Activated T-helper 1 cell treated with Interleukin-2 at 50 U/mL for 16 hours (primary cell): ENCODE measurements at places on chromosomes 11 and 22.

DNA sequence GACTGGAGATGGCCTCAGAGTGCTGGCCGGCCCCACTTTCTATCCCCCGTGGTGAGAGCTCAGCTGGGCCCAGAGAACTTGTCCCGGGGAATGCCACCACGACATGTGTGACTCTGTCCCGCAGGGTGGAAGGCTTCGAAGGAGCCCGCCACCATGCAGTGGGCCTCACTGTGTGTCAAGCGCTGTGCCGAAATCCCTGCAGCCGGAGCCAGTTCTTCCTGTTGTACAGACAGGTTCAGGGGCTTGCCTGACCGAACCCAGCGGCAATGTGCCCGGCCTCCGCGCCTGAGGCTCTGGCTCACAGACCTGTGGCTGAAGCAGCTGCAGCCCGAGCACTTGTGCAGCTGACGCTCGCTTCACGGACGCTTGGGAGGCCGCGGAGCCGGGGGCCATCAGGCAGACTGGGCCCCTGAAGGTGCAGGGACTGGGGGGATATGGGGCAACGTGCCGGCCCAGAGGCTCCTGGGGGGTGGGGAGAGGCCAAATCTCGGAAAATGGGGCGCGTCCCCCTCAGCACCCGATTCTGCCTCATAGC, 650 bp downstream of the PPM1F start:
- peak; percentile 4 for DNase-seq

DNA sequence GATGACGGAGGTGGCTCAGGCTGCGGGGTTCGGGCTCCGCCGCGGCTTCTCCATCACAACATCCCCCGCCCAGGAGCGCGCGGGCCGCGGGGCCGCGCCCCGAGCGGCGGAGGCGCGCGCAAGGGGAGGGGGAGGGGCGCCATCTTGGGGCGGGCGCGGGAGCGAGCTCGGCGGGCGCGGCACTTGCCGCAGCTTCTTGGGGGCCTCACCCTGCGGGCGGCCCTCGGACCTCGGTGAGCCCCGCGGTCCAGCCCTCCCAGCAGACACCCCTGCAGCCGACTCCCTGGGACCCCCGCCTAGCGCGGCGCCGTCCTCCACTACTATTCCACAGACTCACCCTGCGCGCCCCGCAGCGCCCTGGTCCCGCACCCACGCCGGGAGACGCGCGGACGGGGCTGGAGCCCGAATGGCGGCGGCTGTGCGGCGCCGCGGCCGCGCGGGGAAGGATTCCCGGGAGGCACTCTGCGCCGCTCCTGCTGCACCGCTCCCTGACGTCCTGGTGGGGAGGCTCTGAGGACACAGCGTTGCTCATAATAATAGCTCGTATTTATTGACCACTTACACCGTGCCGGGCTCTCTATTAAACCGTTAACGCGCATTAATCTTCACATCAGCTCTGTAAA, at the start of gene APBB1:
Gene APBB1 (minus strand): TSS at position 86 of the 623 bp plus-strand sequence. CDS start 7,747 bp downstream, outside the sequence.
- DNase-seq, result peak; percentile 72

DNA sequence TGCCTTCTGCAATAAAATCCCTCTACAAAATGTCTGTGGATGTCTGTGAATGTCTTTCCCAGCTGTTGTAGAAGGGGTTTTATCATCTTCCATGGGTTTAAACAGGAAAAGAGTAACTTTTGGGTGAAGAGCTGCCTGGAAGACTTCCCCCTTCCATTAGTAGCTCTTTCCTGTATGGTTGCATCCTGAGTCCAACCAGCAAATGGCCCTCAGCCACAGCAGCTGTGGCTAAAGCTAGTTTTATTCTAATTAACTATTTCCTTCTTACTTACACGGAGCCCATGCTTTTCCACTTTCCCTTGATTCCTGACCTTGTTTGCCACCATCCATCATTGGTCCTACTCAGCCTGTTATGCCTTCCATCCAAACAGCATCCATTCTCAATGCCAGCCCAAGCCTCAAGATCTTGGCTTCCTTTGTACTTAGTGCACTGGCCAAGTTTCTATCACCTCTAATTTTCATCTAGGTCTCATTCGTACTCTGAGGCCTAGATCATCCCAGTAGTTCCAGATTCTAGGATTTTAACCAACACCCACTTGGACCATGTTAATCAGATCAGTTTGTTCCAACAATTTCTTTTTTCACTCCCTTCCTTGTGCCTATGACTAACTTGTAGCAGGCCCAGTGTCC, 41.5 kb upstream of the CADM1 start:
- DNase-seq, result no peak

DNA sequence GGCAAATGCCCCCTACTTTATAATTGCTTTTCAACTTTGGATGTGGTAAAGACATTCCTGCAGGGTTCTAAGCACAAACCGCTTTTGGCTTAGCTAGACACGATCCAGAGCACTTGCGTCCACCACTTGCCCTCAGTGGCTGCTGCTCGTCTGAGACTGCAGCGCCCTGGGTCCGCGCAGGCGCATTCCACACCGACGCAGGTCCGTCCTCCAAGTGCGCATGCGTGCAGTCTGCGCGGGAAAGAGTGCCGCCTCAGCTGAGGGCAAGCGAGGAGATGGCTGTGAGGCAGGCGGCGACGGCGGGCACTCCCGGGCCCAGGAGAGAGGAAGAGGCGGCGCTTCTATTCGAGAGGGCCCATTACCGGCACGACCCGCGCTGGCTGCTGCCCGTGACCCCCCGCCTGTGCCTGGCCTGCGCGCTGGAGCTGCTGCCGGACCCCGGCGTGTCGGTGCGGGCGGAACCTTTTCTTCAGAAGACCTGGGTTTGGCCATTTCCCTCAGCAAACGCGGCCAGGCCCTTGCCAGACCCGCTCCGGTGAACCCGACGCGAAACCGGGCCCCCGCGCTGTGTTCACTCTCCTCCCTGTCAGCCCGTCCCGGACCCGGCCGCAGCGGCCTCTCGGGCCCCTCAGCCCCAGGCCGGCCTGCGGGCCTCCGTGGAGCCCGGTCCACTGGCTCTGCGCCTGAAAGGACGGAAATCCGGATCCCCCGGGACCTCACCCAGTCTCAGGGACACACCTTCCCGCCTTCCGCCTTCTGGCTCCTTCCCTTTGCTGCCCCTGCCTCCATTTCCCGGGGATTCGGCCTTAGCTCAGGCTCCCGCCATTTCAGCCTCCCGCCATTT, at the start of gene MEI1:
Gene MEI1 (plus strand): TSS at position 240 of the 844 bp plus-strand sequence. CDS start 36 bp downstream, at position 276.
- DNase-seq, result peak; percentile 88

DNA sequence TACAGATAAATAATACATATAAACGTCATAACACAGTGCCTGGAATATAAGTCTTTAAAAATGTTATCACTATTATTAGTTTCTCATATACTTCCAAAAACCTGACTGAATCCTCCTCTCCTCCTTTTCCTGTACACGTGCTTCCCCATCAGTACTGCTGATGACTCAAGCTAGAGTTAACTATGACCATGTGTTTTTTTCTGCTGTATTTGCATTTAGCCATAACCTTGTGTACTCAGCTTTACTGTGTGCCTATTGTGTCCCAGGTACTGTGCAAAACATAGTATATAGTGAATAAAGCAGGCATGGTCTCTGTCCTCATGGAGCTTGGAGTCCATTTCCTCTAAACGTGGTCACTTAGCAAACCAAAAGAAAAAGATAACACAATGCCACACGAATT, 56.5 kb upstream of the ARHGAP32 start:
- no peak for DNase-seq

- no peak for DNase-seq
Observed at GRCh38 chr11:112485280-112485679, 224.6 kb upstream of the PLET1 start.

GRCh38 chr11:122099374-122100036, 16.5 kb downstream of the BLID start:
- DNase-seq, result no peak

GRCh38 chr11:76316726-76317125, 64.2 kb downstream of the THAP12 start:
- DNase-seq, result no peak

GRCh38 chr22:44529827-44530523, 31.9 kb upstream of the RTL6 start:
- DNase-seq, result no peak

DNA sequence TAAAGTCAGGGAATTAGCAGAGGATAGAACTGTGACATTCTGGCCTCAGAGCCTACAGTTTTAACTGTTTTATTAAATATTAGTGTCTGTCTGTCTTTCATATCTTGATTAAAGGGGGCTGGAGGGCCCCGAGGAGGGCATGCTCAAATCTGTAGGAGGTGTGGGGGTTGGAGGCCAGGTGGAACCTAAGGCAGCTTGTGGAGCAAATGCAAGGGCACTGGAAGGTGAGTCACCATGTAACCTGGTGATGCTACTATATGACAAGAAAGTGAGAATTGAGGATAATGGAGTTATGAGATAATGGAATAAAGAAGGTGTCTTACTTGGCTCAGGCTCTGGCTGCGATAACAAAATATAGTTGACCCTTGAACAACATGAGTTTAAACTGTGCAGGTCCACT, 27.3 kb upstream of the TMEM86A start:
- no peak for DNase-seq

DNA sequence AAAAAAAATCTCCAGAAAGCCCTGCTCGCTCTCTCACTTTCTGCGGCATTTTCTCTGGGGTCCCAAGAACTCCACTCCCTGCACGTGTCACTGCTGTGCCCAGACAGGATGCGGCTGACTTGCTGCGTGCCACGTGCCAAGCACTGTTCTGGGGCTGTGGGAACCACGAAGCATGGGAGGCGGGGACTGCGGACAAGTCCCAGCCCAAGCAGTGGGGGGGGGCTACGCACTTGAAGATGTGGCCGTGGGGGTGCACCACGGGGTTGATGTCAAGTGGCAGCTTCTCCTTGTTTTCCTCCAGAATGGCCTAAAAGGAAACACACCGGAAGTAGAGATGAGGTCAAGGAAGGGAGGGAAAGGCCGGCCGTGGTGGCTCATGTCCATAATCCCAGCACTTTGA, 10.8 kb downstream of the TTLL12 start:
- no peak for DNase-seq

DNA sequence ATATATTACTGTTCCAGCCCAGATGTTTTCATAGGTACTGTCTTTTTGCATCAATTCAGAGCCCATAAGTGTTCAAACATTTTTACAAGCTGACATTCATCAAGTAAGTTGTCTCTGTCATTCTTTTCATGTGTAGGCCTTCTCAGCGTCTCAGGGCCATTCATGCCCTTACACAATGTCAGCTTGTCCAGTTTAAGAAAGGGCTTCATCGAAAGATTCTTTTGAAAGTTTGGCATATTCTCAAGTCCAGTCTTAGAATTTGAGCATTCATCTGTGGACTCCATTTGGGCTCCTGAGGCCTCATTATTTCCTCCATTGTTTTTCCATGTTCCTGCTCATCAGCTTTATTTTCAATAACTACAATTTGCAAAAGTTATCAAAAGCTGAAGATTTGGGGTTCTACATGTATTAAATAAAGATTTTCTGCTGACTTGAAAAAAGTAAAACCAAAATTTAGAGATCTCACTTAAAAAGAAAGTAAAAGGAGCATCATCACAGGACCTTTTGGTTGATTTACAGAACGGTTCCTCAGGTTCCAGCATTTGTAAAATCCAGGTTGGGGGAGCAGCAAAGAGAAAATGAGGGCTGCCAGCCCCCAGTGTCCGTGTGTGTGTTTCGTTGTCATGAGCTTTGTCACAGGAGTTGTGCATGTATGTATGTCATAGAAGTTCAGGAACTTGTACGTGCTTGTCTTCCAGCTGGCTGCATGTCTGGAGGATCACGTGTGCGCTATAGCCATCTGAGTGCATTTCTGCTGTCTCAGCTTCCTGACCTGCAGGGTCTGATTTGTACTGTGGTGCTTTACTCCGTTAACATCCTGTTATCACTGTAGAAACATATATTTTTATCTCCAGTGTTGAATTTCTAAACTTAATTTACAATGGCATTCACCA, 15.6 kb downstream of the MOV10L1 start:
- no peak for DNase-seq
